ENCODE measurements at places on chromosomes 1 and 21. TPM values are rescaled to one million over a fixed set of nuclear protein-coding genes. Genes with fewer than 3 reads are reported as not detected.

DNA sequence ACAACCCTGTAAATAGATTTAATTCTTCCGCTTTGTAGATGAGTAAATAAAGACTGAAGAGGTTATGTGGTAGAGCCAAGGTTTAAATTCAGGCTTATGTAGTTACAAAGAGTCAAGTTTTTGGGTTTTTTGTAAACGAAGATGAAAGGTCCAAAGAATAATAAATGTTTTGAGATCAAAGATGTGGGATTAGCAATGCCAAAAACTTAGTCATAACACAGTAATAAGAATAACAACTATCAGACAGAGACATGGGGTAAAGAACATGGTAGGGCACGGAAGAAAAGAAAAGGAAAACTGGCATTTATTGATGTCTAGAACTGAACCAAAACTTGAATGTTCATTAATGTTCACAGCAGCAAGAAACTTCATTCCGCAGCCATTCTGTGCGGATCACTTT lies 42.9 kb downstream of the EXTL2 start:
- no peak overlapping the region for H3K27ac ChIP-seq
- no peak overlapping the region for H3K4me3 ChIP-seq
- H3K4me1 ChIP-seq: no peaks in the 10 kb centered on the region
- H3K27me3 ChIP-seq: no peaks in the 10 kb centered on the region

- no peaks in the 10 kb centered on the region for H3K27me3 ChIP-seq
- peaks cover 6% of the 10 kb centered on the region for H3K4me1 ChIP-seq
- DNase-seq: no peak
Observed at GRCh38 chr1:243731974-243732625, 117.9 kb downstream of the AKT3 start.

- no peak overlapping the region for H3K27ac ChIP-seq
- no peaks in the 10 kb centered on the region for H3K27me3 ChIP-seq
- no peaks in the 10 kb centered on the region for H3K4me1 ChIP-seq
- no peaks in the 10 kb centered on the region for H3K36me3 ChIP-seq
Observed at GRCh38 chr1:82110366-82111254, 309.9 kb downstream of the ADGRL2 start.

Gene AADACL4
- total RNA-seq: not detected

Gene B3GALT5
- not detected for total RNA-seq
